Hepatic stellate cell (primary cell): ENCODE measurements at places on chromosomes 7 and 10.

GRCh38 chr7:157139810-157140510 is 1.2 kb downstream of the UBE3C start:
- no peak for DNase-seq

DNA sequence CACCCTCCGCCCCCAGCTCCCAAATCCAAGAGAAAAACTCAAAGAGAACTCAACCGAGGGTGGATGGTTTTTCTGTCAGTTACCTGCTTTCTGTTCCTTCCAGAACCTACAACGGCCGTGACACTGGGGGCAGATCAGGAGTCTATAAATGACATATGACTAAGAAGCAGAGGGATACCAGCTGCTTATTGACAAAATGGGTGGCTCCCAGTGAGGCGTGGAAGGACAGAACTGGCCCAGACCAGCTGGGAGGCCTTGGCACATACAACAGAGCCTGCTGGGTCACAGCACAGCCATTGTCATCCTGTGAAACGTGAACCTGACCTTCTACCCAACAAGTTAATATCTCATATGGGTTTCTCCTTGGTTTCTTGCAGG is 84.3 kb upstream of the ADRB1 start:
- DNase-seq: no peak

- DNase-seq: no peak
Observed at GRCh38 chr10:73076360-73077183, 20.1 kb downstream of the P4HA1 start.

DNA sequence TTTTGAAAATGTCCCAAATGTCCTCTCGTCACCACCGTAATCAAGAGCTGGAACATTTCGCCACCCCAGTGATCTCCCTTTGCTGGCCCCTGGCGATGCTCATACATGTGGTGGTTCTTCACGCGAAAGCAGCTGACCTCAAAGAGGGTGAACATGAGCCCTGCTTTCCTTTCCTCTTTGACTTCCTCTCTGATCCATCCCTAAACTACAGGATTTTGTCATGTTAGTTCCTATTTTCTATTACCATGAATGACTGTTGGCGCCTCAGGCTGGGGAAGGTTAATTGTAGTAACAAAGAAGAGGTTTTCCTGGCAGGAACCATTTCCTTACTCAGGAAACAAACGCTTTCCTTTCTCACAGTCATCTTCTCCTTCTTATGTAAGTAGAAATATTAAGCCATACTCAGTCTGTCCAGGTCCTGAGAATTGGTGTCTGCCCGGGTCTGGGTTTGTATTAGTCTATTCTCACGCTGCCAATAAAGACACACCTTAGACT is 114.5 kb downstream of the INSYN2A start:
- no peak for DNase-seq

- DNase-seq: no peak
Observed at GRCh38 chr10:106278383-106278782, 886.1 kb downstream of the SORCS1 start.

DNA sequence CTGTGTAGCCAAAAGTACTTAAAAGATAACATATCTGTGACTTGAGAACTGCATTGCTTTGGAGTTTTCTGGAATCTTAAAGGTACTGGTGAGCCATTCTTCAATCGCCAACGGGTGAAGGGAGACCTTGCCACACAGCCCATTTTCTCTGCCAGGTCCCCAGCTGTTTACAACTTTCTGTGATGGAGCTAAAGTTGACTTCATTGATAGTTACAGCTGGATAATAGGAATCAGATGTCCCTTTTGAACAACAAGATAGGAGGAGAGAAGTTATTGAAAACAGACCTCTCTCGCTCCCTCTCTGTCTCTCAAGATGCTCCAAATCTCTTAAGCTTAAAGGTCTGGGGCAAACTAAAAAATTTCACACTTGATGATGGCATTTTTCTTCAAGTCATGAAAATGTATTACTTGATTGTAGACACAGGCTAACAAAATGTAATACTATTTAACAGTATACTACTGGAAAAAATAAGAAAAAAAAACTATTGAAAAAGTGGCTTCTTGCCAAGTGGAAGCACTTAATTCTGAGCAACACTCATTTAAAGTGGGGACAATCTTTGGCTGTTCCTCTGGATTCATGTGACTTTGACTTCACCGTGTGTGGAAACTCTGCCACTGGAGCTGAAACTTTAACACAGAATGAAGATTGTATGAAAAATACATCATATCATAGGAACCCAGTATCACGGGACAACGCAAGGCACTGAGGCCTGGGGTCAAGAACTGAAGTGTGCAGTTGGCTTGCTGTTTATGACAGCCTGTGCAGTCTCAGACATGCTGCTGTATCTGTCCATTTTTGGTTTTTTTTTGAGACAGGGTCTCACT is 78.4 kb upstream of the AFAP1L2 start:
- DNase-seq: no peak

DNA sequence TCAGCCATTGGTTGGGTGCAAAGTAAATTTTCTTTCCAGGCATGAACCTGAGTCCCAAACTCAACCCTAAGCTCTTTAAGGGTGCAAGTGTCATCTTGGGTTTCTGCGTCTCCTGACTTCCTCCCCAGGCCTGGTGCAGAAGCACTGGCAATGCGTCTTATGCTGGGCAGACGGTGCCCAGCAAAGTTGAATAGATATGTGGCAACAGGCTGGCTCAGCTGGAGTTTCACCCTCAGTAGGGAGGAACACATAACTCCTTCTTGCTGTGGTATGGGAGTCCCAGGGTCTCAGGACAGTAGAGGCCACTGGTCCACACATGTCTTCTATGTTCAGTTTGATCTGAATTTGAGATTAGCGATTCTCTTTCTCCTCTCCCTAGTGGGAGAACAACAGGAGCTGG is 181.3 kb downstream of the RPS24 start:
- DNase-seq: no peak

DNA sequence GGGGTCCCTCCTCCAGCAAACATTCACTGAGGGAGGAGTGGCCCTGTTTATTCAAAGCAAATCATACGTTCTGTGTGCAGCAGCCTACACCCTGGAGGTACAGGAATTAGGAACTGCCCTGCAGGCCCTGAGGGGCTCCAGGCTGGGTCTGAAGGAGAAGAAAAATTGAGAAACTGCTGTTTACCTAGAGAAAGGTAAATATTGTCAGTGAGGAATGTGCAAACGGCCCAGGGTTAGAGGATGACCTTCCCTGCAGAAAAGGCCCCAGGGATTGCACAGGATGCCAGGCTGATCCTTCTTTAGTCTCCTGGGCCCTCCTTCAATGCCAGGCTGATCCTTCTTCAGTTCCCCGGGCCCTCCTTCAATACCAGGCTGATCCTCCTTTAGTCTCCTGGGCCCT is 5.7 kb downstream of the CALML5 start:
- DNase-seq: no peak

- peak; percentile 47 for DNase-seq
Observed at GRCh38 chr7:151078233-151079040, 2.2 kb downstream of the FASTK start.

- peak; percentile 28 for DNase-seq
Observed at GRCh38 chr7:33745934-33746333, 159.4 kb upstream of the BMPER start.

GRCh38 chr7:118195837-118196474 is 12.0 kb downstream of the LSM8 start:
- no peak for DNase-seq

DNA sequence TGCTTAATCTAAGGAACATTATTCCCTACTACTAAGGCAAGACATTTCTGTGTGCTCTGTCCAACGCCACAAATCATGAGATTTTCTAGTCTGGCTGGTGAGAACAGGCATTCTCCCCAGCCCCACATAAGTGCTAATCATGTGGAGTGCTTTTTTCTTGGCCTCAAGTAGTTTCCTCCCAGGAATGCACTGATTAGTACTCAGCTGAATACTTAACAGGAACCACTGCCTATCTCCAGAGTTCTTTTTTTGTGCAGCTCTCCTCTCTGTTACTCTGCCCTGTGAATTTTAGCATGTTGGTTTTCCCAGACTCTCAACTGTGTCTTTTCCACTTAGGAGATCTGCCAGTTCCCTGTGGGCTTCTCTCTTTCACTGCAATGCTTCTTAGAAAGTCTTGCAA is 1098.5 kb upstream of the LRRTM3 start:
- no peak for DNase-seq

GRCh38 chr7:40579401-40579800 is 444.6 kb downstream of the SUGCT start:
- DNase-seq: peak; percentile 6

DNA sequence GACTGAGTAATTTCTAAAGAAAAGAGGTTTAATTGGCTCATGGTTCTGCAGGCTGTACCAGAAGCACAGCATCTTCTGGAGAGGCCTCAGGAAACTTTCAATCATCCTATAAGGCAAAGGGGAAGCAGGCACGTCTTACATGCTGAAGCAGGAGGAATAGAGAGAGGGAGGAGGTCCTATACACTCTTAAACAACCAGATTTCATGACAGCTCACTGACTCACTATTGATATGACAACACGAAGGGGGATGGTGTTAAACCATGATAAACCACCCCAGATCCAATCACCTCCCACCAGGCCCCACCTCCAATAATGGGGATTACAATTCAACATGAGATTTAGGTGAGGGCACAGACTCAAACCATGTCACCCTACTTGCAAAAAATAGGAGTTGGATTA is 201.5 kb downstream of the CDK14 start:
- no peak for DNase-seq

- DNase-seq: no peak
Observed at GRCh38 chr7:98996150-98996552, 117.8 kb downstream of the TRRAP start.

DNA sequence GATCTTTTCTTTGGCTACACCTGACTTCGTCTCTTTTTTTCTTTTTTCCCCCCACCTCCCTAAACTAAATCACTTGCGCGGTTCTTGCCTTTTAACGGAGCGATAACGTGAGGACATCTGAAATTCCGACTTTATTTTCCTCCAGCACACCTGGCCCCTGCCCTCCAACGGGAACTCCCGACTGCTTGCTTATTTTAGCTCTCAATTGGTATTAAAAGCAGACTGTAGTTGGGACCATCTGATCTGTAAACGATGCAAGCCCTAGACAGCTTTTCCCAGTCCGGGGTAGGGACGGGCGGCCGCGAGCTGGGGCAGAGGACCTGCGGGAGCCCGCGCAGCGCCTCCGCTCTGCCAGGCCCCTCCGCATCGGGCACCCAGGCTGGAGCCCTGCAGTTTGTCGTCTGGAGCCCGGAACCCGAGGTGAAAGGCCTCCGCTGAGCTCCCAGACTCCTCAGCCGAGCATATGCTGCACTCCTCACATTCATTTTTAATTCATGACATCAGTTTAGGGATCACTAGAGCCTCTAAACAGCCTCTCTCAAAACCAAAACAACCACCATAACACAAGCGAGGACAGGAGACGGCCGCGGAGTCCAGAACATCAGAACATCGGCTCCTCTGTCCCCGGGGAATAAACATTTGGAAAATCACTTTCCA is 10.0 kb upstream of the EMX2 start:
- DNase-seq: no peak

DNA sequence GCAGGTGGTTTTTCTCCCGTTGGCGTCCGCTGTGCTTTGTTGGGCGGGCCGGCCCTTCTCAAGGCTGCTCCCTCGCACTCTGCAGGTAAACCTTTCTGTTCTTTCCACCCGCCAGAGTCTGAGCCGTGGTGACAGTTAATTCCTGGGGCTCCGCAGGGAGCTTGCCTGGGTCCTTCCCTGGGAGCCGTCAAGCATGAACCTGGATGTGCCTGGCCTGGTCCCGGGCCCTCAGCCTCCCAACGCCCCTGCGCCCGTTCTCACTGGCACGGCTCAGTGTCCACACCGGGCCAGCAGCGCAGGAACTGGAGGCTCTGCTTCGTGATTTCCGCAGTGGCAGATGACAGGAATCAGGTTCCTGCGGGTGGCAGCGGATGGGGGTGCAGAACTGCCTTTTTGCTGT is 10.9 kb upstream of the NKX6-2 start:
- no peak for DNase-seq

GRCh38 chr7:135960709-135961451 is 16.3 kb downstream of the MTPN start:
- no peak for DNase-seq

- DNase-seq: no peak
Observed at GRCh38 chr10:130637089-130637676, 501.0 kb downstream of the GLRX3 start.

GRCh38 chr7:63113713-63114285 is 884.9 kb upstream of the ZNF722 start:
- DNase-seq: no peak

DNA sequence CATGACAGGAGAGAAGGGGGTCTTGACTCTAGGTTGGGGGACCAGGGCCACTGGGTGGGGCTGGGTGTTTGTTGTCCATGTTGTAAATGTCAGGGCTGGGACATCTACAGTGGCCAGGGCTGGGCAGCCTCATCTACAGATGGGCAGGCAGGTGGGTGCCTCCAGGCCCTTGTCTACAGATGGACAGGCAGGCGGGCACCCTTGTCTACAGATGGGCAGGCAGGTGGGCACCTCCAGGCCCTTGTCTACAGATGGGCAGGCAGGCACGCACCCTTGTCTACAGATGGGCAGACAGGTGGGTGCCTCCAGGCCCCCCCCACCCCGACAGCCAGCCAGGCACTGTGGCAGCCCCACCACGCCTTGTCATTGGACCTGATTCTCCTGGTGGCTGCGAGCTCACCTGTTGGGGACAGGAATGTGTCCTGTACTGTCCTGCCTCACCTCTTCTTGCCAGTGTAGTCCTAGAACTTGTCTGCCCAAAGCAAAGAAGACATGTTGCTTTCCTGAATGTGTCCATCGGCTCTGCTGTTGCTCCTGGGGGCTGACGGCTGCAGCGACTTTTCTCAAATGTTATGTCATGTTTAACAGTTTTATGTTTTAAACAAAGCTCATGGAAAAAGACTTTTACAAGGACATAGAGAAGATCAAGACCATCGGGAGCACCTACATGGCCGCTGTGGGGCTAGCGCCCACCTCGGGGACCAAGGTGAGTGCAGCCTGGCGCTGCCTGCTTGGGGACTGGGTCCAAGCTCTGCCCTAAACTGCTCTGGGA is 129.9 kb downstream of the ADCY1 start:
- no peak for DNase-seq

DNA sequence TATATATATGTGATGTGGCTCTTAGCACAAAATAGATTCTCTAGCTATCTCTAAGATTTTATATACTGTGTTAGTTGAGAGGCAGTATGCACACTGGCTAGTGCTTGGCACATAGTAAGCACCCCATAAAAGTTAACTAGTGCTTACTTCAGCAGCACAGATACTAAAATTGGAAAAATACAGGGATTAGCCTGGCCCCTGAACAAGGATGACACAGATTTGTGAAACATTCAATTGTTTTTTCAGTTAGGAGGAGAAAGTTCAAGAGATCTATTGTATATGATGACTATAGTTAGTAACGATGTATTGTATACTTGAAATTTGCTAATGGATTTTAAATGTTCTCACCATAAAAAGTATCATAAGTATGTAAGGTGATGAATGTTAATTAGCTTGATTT is 78.3 kb upstream of the LRRC17 start:
- no peak for DNase-seq

GRCh38 chr10:14571866-14572507 is 202.7 kb downstream of the FAM107B start:
- no peak for DNase-seq

GRCh38 chr7:139899328-139899955 is 70.4 kb downstream of the TBXAS1 start:
- no peak for DNase-seq

DNA sequence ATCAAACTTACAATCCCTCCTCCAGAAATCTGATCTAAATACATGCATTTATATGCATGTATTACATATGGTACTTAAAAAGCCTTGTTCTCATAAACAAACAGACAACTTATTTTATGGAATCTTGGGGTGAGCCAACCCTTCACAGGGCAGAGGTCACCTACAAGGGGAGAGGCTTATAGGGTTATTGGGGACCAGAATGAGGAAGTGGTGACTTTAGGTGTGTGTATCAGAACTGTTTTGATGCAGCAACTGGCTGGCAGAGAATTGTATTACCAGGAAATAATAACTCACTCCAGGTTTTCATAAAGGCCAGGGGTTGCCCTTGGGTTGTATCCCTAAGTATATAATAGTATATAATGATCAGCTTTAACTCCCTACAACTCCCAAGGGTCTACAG is 91.1 kb downstream of the SVIL start:
- no peak for DNase-seq
